Kidney tubule cell (primary cell): ENCODE measurements at places on chromosomes 13 and 19.

DNA sequence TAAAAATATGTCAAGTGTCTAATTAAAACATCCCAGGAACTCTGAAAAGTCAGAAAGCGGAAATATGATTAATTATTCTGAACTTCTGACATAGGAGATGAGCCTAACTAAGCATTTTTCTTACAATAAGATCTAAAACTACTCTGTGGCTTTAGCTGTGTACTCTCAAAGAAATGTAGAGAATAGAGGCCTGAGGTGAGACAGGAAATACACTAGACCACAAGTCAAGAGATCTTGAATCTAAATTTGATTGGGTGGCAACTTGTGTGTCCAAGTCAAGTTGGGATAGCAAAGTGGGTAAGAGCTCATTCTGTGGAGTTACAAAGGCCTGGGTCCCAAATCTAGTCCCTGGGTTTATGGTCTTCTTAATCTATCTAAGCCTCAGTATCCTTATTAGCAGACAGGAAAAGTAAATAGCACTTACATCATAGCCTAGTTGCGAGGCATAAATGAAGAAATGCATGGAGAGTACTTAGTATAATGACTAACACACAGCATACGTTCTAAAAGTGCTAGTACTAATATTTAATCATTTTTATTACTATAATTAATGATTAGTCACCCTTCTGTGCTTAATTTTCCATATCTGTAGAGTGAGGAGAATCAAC is 9.4 kb upstream of the LRRC63 start:
- DNase-seq: no peak

DNA sequence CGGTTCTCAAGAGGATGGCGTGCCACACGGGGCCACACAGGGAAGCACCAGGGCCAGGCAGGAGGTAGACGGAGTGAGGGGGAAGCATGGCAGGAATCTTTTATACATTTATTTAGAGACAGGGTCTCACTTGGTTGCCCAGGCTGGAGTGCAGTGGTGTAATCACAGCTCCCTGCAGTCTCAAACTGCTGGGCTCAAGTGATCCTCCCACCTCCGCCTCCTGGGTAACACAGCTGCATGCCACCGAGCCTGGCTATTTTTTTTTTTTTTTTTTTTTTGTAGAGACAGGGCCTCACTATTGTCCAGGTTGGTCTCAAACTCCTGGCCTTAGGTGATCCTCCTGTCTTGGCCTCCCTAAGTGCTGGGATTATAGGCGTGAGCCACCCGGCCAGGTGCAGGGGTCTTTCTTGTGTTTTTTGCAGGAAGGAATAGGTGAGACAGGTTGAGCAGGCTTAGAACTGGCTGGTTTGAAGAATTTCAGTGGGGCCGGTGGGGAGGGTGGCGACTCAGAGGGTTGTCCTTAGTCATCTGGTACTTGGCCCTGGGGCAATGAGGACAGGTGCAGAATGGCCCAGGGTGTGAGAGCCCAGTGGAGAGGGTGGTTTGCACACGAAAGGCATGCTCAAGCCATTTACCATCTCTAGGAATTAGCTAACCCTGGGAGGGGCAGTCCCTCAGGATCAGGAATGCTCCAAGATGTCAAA is 7.6 kb downstream of the SSC5D start:
- peak; percentile 41 for DNase-seq

- no peak for DNase-seq
Observed at GRCh38 chr13:29702912-29703351, 107.4 kb upstream of the SLC7A1 start.

DNA sequence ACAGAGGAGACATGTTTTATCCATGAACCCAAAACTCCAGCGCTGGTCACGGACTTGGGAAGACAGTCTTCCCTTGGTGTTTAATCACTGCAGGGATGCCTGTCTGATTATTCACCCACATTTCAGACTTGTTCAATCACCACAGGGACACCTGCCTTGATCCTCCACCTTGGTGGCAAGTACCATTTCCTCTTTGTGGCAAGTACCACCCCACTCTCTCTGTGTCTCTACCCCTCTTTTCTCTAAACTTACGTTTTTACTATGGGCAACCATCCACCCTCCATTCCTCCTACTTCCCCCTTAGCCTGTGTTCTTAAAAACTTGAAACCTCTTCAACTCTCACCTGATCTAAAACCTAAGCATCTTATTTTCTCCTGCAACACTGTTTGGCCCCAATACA is 16.8 kb downstream of the ZNF83 start:
- peak; percentile 50 for DNase-seq

- DNase-seq: no peak
Observed at GRCh38 chr13:41811588-41812021, 149.3 kb downstream of the VWA8 start.

GRCh38 chr19:19627621-19628500 is at the start of gene LPAR2:
TSS of gene LPAR2 (minus strand) at chr19:19628220. CDS start at chr19:19627275, 945 bp downstream.
- peak; percentile 78 for DNase-seq

GRCh38 chr13:80871481-80871880 is 530.6 kb upstream of the SPRY2 start:
- no peak for DNase-seq

GRCh38 chr13:98334620-98335205 is 157.6 kb upstream of the RNF113B start:
- DNase-seq: no peak

- no peak for DNase-seq
Observed at GRCh38 chr19:15427991-15428471, 9.2 kb upstream of the AKAP8L start.

DNA sequence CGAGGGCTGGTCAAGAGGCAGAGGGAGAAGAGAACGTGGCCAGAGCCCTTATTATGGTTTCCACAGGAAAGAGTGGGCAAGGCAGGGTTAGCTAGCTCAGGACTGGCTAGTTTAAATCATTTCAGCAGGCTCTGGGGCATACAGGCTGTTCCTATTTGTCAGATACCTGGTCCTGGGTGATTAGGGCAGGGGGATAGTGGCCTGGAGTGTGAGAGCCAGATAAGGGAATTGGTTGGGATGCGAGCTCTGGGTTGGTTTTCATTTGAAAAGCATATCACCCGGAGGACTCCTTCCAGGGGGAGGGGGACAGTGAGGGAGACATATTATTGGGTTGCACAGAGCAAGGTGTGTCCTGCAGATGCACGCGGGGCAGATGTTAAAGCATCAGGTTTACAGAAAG is 75.3 kb upstream of the CLDN10 start:
- DNase-seq: no peak

GRCh38 chr19:23949611-23950010 is 34.9 kb downstream of the ZNF726 start:
- DNase-seq: no peak

GRCh38 chr13:85663856-85664255 is 135.4 kb downstream of the SLITRK6 start:
- no peak for DNase-seq

GRCh38 chr13:33367926-33368325 is 82.4 kb upstream of the STARD13 start:
- DNase-seq: no peak

GRCh38 chr13:37869756-37870488 is at the start of gene TRPC4:
TSS of gene TRPC4 (minus strand) at chr13:37869772. CDS start at chr13:37783333, 86,439 bp downstream.
- DNase-seq: peak; percentile 77

GRCh38 chr19:35136977-35137702 is 1.5 kb upstream of the FXYD1 start:
- no peak for DNase-seq

GRCh38 chr13:69168436-69168835 is 939.2 kb upstream of the ATXN8OS start:
- DNase-seq: no peak

GRCh38 chr13:99421758-99422585 is 79.3 kb upstream of the TM9SF2 start:
- no peak for DNase-seq

- DNase-seq: no peak
Observed at GRCh38 chr19:18122860-18123795, 25.6 kb downstream of the MAST3 start.

- DNase-seq: peak; percentile 27
Observed at GRCh38 chr13:47256618-47257017, 359.8 kb upstream of the HTR2A start.

DNA sequence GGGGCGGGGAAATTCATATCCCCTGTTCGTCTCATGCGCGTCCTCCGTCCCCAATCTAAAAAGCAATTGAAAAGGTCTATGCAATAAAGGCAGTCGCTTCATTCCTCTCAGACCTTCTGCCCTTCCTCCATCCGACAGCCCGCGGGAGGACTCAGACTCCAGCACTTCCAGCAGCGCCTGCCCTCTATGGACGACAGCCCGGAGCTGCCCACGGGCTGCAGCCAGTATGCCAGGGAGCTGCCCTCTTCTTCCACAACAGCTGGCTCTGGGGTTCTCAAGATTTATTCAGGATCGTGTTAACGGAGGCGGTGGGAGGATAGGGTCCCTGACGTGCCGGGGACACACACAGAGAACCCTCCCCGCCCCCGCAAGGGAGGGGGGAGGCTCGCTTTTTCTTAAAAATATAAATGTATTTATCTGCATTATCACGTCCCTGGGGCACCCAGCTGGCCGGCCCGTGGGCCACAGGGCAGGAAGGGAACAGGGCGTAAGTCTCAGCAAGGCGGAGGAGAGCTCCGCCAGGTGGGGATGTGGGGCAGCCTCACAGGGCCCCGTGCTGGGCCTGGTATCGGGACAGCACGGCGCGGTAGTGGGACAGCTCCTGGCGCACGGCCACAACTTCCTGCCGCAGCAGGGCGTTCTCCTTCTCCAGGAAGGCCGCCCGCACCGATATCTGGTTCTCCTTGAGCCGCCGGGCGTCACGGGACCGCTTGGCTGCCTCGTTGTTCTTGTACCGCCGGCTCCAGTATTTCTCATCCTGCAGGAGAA is 6.7 kb downstream of the DBP start:
- no peak for DNase-seq

DNA sequence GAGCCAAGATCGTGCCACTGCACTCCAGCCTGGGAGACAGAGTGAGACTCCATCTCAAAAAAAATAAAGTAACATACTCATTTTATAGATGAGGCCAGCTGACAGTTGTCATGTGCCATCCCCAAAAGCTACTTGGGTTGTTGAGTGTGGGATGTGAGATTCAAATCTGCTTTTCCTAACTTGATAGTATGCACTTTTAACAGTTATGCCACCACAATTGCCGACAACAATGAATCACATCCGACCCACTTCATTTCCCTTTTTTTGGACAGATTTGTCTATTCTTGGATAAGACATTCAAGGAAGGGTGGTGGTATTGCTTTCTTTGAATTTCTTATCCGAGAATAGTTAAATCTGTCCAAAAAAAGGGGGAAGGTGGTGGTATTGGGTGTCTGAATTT is 16.3 kb upstream of the DNMT1 start:
- no peak for DNase-seq

DNA sequence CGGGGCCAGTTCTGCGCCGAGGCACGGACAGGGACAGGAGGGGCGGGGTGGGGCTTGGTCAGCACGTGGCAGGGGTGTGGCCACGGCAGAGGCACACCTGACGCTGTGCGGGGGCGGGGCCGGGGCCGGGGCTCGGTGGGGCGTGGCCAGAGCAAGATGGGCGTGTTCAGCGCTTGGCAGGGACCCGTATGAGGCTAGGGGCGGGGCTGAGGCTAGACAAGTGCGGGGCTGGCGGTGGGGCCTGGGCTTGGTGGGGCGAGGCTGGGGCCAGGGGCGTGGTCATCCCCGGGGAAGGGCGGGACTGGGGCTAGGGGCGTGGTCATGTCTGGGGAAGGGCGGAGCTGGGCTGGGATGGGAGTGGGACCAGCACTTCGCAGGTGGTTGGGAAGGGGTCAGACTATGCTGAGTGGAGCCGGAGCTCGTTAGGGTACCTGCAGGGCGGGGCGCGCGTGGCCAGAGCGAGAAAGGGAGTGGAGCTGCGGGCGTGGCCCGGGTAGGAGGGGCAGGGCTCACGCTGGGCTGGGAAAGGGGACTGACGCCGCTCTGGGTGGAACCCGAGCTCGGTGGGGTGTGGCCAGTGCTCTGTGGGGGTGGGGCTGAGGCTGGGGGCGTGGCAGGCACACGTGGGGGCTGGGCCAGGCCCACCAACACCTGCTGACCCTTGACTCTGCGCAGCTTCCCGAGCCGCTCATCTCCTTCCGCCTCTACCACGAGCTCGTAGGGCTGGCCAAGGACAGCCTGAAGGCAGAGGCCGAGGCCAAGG is 12.8 kb downstream of the POLR2E start:
- DNase-seq: peak; percentile 89

GRCh38 chr19:38953677-38954076 is 21.9 kb downstream of the FBXO17 start:
- DNase-seq: no peak

- DNase-seq: peak; percentile 20
Observed at GRCh38 chr13:23579896-23580683, 9.9 kb downstream of the TNFRSF19 start.

DNA sequence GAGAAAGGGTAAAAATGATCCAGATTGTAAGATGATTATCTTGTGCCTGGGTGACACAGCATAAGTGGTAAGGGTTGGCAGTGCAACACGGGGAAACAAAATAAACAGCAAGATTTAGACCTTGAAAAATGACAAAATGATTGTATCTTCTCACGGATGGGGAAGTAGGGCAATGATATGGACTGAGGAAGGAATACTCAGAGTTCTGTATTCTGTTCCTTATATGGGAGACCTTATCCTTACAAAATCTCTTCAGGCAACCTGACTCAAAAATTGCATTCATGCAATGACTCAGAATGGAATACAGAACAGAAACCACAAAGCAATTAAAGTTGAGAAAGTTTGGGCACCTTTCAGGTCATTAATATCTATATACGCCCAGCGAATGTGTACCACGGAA is 149.0 kb downstream of the HS6ST3 start:
- DNase-seq: peak; percentile 53

GRCh38 chr19:11252665-11253355 is 9.5 kb downstream of the DOCK6 start:
- DNase-seq: no peak

- DNase-seq: no peak
Observed at GRCh38 chr19:28303502-28303901, 909.4 kb downstream of the UQCRFS1 start.

- peak; percentile 70 for DNase-seq
Observed at GRCh38 chr13:40060296-40061007, 405.0 kb downstream of the COG6 start.

DNA sequence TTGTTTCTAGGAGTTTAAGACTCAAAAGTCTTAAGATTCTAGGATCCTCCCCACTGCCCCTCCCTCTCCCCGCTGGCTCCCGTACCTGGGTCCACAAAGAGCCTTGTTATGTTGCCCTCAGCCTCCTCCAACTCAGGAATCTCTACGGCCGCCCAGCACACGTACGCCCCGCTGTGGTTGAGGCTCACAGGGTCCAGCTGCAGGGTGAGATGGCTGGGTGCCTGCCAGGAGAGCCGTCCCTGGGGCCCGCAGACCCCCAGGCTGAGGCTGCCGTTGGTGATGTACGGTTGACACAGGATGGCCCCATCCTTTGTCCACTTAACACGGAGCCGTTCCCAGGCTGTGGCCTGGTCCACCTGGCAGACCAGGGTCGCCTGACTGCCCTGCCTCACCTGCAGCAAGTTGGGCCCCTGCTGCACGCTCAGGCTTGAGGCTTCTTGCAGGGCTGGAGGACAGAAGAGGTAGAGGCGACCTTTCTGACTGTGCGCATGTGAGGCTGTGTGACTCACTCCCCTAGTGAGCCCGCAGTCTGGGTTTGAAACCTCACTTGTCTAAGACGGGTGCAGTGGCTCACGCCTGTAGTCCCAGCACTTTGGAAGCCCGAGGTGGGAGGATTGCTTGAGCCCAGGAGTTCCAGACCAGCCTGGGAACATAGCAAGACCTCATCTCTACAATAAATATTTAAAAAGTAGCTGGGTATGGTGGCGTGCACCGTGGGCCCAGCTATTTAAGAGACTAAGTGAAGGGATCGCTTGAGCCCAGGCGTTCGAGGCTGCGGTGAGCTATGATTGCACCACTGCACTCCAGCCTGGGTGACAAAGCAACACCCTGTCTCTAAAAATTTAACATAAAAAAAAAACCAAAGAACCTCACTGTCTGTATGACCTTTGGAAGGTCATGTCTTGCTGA is 4.0 kb downstream of the TMIGD2 start:
- no peak for DNase-seq

GRCh38 chr19:34217952-34218817 is 36.2 kb upstream of the GARRE1 start:
- DNase-seq: peak; percentile 85
